ENCODE measurements at places on chromosomes 6 and 20.

- DNase-seq = no peak
Measured at GRCh38 chr20:41133709-41134361, 3.5 kb upstream of the PLCG1 start.

- peak; percentile 69 for DNase-seq
Measured at GRCh38 chr6:112289038-112289566, 34.7 kb upstream of the LAMA4 start.

GRCh38 chr20:62381202-62381797 lies 5.6 kb upstream of the RPS21 start:
- DNase-seq = no peak

- no peak for DNase-seq
Measured at GRCh38 chr6:110183292-110183885, 3.2 kb downstream of the CDC40 start.

- DNase-seq = no peak
Measured at GRCh38 chr6:168226902-168227318, 92.7 kb downstream of the DACT2 start.

DNA sequence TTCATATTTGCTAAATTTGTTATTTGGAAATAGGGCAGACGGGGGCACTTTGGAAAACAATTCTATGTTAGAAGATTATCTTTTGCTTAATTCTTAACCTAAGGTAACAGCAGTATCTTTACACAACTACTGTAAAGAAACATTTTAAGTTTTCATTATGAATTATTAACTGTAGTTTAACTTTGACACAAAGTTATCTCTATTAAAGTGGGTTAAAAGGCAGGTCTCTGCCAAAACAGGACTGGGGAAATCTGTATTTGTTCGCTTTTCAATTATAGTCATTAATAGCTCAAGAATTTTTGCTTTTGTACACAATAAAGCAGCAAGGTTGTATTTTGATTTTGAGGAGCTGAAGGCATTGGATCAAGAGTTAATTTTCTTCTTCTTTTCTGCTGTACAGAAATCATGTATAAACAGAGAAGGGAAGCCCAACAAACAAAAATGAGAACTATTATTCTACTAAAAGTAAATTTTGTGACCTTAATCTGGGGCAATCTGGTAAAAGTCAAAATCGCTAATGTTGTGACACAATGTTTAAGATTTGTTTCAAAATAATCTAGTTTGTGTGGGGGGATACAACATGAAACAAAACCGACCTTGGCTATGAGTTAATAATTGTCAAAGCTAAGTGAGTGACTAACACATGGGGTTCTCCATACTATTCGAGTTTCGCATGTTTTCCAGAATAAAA lies 2.9 kb downstream of the STAU1 start:
- DNase-seq = no peak

DNA sequence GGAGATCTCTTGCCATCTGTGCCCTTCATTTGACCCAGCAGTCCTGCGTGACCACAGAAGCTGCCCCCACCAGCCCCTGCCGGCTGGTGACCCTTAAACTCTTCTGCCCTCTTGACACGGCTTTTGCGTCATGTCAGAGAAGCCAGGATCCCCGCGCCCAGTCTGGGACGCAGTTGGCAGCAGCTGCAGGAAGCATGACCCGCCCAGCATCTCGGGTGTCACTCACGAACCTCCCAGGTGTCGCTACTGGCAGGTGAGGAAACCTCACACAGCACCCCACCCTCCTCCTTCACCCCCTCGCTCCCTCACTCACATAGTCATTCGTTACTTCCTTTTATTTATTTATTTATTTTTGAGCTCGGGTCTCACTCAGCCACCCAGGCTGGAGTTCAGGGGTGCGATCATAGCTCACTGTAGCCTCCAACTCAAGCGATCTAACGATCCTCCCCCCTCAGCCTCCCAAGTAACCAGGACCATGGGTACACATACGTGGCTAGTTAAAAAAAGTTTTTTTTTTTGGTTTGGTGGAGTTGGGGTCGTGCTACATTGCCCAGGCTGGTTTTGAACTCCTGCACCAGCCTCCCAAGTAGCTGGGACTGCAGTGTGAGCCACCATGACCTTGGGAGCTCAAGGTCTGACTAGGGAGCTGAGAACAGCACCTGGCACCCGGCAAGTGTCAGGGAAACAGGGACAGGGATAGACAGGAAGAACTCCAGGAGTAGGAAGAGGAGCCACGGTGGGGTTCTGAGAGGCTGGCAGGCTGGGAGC lies 14.1 kb upstream of the SPDEF start:
- no peak for DNase-seq

DNA sequence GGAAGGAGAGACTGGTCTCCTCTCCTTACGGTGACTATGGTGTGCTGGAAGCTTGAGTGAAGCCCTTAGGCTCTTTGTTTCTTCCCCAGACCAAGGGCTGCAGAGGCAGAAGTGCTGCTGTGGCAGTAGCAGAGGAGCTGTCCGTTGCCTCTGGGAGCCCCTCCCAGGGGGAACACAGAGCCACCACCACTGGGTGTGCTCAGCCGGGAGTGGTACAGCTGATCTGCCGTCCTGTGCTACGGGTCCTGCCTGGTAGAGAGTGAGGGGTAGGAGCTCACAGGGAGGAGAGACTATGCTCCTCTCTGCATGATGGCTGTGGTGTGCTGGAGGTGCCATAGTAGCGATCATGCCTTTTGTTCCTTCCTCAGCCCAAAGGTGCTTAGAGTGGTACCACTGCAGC lies 318.7 kb downstream of the DOK5 start:
- DNase-seq = no peak

- DNase-seq = no peak
Measured at GRCh38 chr6:53282234-53282633, 66.5 kb downstream of the ELOVL5 start.

GRCh38 chr6:30991891-30992290 lies 8.4 kb downstream of the MUC21 start:
- no peak for DNase-seq

DNA sequence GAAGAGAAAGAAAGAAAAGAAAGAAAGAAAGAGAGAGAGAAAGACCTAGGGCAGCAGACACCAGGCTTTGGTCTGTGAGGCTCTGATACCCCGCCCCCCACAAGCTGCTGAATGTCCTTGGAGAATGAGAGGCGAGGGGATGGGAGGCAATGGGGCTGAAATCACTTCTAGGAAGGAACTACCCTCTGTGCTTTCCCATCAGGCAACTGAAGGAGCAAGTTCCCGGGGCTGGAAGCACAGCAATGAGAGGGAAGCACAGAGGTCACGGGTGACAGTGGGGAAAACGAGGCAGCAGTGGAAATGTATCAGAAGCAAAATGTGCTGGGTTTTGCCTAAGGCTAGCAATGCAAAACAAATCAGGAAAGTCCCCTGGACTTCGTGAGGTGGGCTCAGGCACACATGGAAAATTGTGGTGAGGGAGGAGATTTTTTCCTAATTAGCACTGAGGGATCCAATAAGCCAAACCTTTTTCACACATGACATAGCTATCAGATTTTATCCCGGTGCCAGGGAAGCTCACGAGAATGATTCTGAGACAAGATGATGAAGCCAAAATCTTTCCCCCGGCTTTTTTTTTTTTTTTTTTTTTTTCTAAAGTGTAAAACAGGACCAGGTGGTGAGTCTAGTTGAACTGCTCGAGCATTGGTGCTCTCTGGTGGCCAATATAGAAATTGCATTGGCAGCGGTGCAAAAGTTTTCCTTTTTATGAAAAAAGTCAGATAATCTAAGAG lies 16.8 kb upstream of the ARFGEF2 start:
- DNase-seq = peak; percentile 44

DNA sequence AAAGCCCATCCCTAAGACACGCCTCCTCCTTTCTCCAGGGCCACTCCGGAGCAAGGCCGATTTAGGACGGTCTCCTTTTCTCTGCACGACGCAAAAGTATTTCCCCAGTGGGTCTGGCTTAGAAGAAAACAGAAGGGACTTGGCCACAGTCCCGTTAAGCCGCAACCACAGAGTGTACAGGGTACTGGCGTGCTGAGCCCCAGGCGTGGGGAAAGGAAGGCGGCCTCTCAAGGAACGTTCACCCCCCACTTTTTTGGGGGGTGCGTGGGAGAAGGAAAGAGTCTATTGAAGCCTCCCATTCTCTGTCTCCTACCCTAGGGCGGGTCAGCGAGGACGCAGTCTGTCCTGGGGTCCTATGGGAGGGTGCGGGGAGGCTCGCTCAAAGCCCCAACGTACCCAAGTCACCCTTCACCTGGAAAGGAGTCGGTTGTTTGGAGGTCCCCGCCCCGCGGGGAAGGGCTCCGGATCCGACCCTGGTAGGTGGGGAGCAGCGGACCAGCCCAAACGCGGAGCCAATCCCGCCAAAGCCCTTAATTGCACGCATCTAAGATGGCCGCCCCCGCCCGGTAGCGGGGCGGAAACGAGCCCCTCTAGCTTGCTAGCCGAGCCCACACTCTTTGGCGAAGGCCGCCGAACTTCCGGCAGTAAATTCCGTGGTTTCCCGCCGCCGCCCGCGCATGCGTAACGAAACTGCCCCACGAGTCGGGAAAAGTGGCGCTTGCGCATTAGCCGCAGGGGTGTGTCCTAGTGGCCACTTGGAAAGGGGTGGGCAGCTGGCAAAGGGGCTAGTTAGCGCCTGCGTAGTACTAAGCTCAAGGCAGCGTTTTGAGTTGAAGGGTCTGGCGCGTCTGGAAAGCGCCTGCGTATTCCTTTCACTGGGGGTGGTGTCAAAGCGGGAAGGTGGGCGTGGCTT lies at the start of gene OARD1:
Gene OARD1, minus strand, starts transcription at position 434 of the 913 bp plus-strand sequence. CDS start 722 bp downstream, outside the sequence.
- peak; percentile 99 for DNase-seq

- DNase-seq = no peak
Measured at GRCh38 chr20:18360635-18361034, 72.3 kb downstream of the ZNF133 start.

DNA sequence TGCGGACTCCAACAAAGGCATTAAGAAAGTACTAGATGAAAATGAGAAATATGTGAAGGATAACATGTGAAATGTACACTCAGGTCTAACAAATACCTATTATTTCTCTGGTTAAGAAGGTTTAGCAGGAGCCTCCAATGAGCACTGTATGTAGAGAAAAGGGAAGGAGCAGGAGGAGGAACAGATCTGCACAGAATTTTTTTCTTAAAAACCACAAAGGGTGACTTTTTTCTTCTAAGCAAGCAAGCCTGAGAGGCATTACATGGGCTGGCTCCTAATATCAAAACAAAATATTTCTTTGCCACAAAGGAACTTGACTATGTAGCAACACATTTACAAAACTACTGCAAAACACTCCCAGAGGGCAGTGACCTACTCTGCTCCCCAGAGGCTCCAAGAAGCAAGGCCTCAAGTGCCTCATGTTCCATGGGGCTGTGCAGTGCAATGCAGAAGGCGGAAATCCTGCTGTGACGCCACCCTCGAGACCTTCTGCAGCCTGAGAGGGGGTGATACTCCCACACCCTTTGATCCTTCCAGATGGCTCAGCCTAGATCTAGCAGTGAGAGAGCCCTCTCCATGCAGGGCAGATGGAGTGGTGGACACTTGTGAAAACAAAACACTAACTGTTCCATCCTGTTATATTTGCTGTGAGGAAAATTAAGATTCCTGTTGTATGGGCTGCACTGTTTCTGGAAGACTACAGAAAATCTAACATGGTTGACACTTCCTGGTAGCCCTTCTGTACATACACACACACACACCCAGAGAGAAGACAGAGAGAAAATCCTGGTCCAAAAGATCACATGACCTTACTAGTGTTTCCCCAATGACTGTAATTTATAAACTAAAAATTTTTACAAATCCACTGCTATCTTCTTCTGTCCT lies 36.0 kb upstream of the SMIM29 start:
- peak; percentile 12 for DNase-seq
